ENCODE measurements at places on chromosomes 7 and 10. TPM values are rescaled to one million over a fixed set of nuclear protein-coding genes. Genes with fewer than 3 reads are reported as not detected.

DNA sequence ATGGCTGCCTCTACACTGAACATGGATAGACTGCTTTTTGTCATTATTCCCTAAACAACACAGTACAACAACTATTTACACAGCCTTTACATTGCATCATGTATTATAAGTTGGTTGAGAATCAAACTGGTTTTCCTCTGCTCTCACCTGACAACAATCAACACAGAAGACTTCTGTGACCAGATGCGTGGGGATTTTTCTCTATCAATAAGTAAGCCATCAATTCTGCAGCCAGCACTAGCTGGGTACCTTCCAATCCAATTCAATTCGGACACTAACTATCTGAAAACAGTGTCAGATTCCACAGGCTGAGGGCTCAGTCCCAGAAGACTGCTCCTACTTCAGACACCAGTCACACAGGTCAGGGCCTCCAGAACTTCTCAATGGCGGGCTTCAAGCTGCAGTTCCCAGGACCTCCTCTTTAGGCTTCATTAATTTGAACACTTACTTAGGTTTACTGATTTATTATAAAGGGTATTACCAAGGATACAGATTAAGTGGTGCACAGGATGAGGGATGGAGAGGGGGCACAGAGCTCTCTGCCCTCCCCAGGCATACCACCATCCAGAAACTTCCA is 36.4 kb upstream of the ASL start:
- no peak for DNase-seq

PI4K2A gene
- total RNA-seq, result 15.6 TPM

- DNase-seq, result no peak
Observed at GRCh38 chr10:26457088-26457487, 18.9 kb downstream of the APBB1IP start.

DNA sequence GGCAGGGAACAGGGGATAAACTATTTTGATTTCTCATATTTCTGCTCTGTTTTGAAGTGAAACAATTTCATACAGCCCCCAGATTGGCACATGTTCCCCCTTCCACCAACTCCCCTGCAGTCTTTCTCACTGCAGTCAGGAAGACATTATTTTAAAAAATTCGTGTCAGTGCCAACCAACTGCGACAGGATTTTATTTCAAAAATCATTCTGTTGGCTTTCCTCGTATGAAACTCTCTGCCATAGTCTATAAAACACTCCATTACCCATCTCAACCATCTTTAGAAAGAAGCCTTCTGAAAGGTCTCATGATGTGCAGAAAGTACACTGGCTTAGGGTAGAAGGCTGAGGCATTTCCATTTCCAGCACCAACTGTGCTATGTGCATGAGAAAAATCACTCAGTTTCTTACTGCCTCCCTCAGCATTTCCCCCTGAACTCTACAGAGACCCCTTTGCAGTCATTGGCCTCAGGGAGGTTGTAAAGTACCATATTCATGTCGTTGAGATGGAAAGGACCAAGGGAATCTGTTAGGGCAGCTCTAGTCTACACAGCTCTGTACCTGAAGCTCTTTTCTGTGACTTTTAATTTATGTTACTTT is 46.9 kb downstream of the STEAP1B start:
- no peak for DNase-seq

CISD1 gene
- 51.4 TPM for total RNA-seq

- DNase-seq, result no peak
Observed at GRCh38 chr10:104809288-104810090, 168.4 kb downstream of the SORCS3 start.

- no peak for DNase-seq
Observed at GRCh38 chr7:124912972-124913371, 16.7 kb downstream of the POT1 start.

- no peak for DNase-seq
Observed at GRCh38 chr7:158584407-158584806, 3.2 kb downstream of the PTPRN2 start.

PILRA gene
- 1.9 TPM for total RNA-seq

DNA sequence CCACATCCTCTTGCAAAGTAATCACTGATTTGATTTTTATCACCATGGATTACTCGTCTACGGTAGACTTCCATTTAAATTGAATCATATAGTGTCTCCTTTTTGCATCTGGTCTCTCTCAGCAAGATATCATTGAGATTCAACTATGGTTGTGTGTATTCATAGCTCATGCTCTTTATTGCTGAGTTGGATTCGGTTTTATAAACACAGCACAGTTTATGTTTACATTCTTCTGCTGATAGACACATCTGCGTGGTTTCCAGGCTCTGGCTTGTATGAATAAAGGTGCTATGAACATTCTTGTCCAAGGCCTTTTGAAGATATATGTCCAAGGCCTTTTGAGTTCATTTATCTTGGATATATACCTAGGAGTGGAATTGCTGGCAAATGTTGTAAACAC is 356.5 kb upstream of the CELF2 start:
- DNase-seq, result no peak

GRCh38 chr7:12431886-12432556 is 28.4 kb upstream of the VWDE start:
- DNase-seq, result no peak

ARHGEF35 gene
- total RNA-seq, result 5.3 TPM

GRCh38 chr7:112886208-112886607 is 96.0 kb upstream of the TMEM168 start:
- DNase-seq, result no peak

SPDYE1 gene
- not detected for total RNA-seq

DNA sequence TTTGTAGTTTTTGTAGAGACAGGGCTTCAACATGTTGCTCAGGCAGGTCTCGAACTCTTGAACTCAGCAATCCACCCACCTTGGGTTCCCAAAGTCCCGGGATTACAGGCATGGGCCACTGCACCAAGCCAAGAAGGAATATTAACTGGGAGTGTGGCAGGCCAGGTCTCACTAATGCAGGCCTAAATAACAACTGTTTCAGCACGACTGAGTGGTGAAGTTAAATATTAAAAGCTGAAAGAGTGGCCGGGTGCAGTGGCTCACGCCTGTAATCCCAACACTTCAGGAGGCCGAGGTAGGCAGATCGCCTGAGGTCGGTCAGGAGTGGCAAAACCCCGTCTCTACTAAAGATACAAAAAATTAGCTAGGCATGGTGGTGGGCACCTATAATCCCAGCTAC is 21.1 kb downstream of the CHUK start:
- no peak for DNase-seq

NFE2L3 gene
- 43.5 TPM for total RNA-seq

All from CD8-positive, alpha-beta memory T cell (primary cell).